Lower lobe of right lung (tissue), 2 donors: ENCODE measurements at places on chromosomes 4 and X.

DNA sequence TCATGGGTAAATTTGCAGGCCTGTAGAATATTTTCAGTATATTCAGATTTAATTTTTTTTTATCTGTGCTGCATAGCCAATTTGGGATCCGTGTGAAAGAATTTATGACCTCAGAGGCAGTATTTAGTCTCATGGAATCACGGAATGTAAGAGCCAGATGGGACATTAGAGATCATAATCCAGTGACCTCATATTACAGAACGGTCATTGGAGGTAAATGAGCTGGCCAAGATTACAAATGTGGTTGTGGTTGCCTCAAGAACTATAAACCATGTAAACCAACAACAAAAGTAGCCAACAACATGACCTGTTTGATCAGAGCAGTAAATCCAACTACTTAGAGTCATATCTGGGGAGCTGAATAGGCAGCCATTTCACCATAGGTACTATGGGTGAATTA, 71.6 kb downstream of the AMOT start:
- DNase-seq: no peak

GRCh38 chrX:100928660-100929613, at the start of gene XKRX:
XKRX (minus strand) TSS chrX:100928917; CDS start chrX:100928304, 613 bp downstream.
- DNase-seq: peak; percentile 75

DNA sequence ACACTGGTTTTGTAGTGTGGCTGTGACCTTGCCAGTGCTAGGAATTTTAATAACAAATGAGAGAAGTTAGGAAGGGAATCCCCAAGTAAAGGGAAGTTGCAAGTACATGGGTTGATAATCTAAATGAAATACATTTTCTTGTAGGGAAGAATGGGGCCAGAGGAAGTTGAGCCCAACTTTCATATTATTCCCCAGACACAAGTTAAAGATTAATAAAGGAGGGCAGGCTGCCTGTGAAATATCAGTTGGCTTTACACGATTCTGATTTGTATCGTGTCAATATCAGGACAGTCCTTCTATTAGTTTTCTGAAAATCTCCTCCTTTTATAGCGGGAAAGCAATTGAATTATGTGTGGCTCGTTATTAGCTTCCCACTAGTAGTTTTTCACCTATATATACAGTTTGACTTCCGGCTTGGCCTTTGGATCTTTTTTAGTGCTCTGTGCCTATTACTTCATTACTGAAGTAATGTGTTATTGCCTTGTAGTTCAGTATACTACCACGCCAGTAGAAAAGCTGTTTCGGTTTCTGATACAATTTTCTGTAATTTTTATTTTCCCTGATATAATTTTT, 1.7 kb downstream of the PDLIM5 start:
- DNase-seq: no peak

- no peak for DNase-seq
Observed at GRCh38 chr4:22514001-22514400, 1.9 kb downstream of the ADGRA3 start.
